Right atrium auricular region (tissue), 2 donors: ENCODE measurements at places on chromosomes 16 and 17. TPM values are rescaled to one million over a fixed set of nuclear protein-coding genes. Genes with fewer than 3 reads are reported as not detected.
A peak's percentile ranks its signal among the peaks of the same experiment; 100 is the strongest.

TBC1D3E gene
- total RNA-seq, result not detected

KRTAP4-9 gene
- total RNA-seq, result not detected

KRTAP9-4 gene
- total RNA-seq, result not detected

- H3K27ac ChIP-seq, result no peak overlapping the region
- H3K36me3 ChIP-seq, result no peaks in the 10 kb centered on the region
- DNase-seq, result no peak
- H3K27me3 ChIP-seq, result no peaks in the 10 kb centered on the region
- H3K4me1 ChIP-seq, result no peaks in the 10 kb centered on the region
- no peak overlapping the region for H3K4me3 ChIP-seq
These were observed 55.4 kb downstream of the ADCY9 start for GRCh38 chr16:4060823-4061222.

- H3K4me1 ChIP-seq, result peaks cover 71% of the 10 kb centered on the region
- H3K36me3 ChIP-seq, result no peaks in the 10 kb centered on the region
- H3K27ac ChIP-seq, result peak overlapping the region; percentile 11
- no peaks in the 10 kb centered on the region for H3K27me3 ChIP-seq
These were observed 11.5 kb downstream of the NHERF1 start for GRCh38 chr17:74759941-74760340.

DRC7 gene
- total RNA-seq, result not detected

- no peaks in the 10 kb centered on the region for H3K36me3 ChIP-seq
- no peak for DNase-seq
- no peak overlapping the region for H3K27ac ChIP-seq
- no peak overlapping the region for H3K4me3 ChIP-seq
- peaks cover 11% of the 10 kb centered on the region for H3K27me3 ChIP-seq
These were observed 3.1 kb upstream of the RAB11FIP4 start for GRCh38 chr17:31388351-31388750.

DNA sequence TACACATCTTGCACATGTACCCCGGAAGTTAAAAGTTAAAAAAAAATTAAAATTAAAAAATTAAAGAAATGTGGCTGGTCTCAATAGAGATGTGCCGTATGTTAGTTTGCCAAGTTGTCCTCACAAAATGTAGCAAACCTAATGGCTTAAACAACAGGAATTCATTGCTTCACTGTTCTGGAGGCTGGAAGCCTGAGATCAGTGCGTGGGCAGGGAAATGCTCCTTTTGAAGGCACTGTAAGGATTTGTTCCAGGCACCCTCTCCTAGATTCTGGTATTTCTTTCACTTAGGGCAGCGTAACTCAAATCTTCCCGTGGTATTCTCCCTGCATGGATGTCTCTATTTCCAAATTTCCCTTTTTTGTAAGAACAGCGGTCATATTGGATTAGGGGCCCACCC is 32.7 kb upstream of the MON1B start:
- H3K36me3 ChIP-seq, result no peaks in the 10 kb centered on the region
- H3K4me1 ChIP-seq, result no peaks in the 10 kb centered on the region
- H3K27ac ChIP-seq, result peak overlapping the region; percentile 47
- H3K27me3 ChIP-seq, result no peaks in the 10 kb centered on the region
- no peak for DNase-seq

GRCh38 chr17:80485846-80486245 is 9.4 kb upstream of the NPTX1 start:
- DNase-seq, result no peak
- H3K4me3 ChIP-seq, result no peak overlapping the region
- H3K27me3 ChIP-seq, result peaks cover 13% of the 10 kb centered on the region
- no peak overlapping the region for H3K27ac ChIP-seq

FOXC2 gene
- 2.6 TPM for total RNA-seq

DNA sequence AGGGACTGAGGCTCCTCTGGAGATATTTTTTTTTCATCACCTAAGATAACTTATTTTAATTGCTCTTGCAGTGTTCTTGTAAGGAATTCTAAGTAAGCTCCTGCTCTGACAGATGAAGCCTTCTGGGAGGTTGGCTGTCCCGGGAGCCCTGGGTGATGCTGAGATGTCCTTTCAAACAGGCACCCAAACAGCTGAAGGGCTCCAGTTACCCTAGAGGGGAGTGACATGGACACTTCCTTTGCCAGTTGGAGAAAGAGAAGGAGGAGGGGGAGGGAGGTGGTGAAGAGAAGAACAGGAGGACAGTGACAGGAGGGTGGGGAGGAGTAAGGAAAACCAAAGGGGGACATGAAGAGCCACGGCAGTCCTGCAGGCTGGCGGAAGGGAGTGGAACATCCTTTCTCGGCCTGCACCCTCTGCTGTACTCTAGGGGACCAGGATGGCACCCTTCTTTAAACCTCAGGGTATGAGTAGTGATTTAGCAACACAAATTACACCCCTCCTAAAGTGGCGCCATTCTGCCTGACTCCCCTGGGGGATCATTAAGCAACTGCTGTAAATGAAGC is 51.8 kb downstream of the MYH3 start:
- no peak overlapping the region for H3K4me3 ChIP-seq
- no peaks in the 10 kb centered on the region for H3K4me1 ChIP-seq
- no peak overlapping the region for H3K27ac ChIP-seq
- no peak for DNase-seq

PCGF2 gene
- total RNA-seq, result 12.1 TPM

DHRS7C gene
- 201 TPM for total RNA-seq

- peaks cover 5% of the 10 kb centered on the region for H3K4me1 ChIP-seq
- no peak overlapping the region for H3K27ac ChIP-seq
- no peak overlapping the region for H3K4me3 ChIP-seq
These were observed 41.6 kb downstream of the MYO1D start for GRCh38 chr17:32835291-32835761.
